Activated T-helper 17 cell treated with anti-CD3 and anti-CD28 coated beads, Interleukin-2, amount 50 U/mL, for 72 hours (primary cell): ENCODE measurements at places on chromosomes 13 and 19. TPM values are rescaled to one million over a fixed set of nuclear protein-coding genes. Genes with fewer than 3 reads are reported as not detected.

GRCh38 chr19:53571339-53571738 lies 33.4 kb downstream of the ZNF331 start:
- no peak overlapping the region for H3K27ac ChIP-seq
- no peaks in the 10 kb centered on the region for H3K4me1 ChIP-seq
- no peak for ATAC-seq
- H3K36me3 ChIP-seq, result peaks cover 99% of the 10 kb centered on the region

- ATAC-seq, result peak; percentile 30
- no peaks in the 10 kb centered on the region for H3K27me3 ChIP-seq
- H3K36me3 ChIP-seq, result peaks cover 36% of the 10 kb centered on the region
These were observed 589 bp downstream of the ZBTB45 start for GRCh38 chr19:58519087-58519354.

DNA sequence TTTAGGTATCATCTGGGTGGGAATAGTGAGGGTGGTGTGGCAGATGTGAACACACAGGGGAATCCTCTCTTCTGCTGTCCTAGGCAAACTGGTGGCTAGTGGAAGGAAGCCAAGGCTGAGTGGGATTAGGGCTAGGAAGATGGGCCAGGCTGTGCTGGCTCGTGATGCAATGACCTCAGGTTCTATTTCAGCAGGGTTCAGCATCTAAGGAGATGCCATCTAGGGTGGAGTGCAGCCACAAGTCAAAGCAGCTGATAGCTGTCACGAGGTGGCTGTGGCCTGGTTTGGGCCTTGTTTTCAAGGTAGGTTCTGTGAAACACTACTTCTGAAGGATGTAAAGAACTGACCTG lies 21.6 kb downstream of the ARL11 start:
- no peaks in the 10 kb centered on the region for H3K36me3 ChIP-seq
- no peak overlapping the region for H3K4me3 ChIP-seq
- H3K4me1 ChIP-seq, result peaks cover 5% of the 10 kb centered on the region
- H3K27me3 ChIP-seq, result no peaks in the 10 kb centered on the region

DNA sequence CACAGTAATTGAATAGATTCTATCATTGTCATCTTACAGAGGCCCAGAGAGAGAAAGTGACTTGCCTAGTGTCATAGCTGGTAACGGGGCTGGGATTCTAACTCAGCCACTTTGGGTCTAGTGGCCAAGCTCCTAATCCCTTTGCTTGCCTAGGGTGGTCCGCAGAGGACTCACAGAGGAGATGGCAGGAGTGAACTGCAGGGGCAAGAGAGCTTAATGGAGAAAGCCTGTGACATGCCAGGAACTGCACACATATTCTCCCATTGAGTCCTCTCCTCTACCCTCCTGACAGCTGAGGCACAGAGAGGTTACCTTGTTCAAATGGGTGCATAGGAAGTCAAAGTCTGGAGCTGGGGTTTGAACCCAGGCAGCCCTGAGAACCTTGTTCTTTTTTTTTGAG lies 2.7 kb downstream of the LSR start:
- H3K27me3 ChIP-seq, result no peaks in the 10 kb centered on the region
- H3K4me1 ChIP-seq, result peaks cover 32% of the 10 kb centered on the region
- ATAC-seq, result no peak
- peak overlapping the region; percentile 52 for H3K4me3 ChIP-seq
- H3K36me3 ChIP-seq, result peaks cover 63% of the 10 kb centered on the region
- H3K27ac ChIP-seq, result no peak overlapping the region

DNA sequence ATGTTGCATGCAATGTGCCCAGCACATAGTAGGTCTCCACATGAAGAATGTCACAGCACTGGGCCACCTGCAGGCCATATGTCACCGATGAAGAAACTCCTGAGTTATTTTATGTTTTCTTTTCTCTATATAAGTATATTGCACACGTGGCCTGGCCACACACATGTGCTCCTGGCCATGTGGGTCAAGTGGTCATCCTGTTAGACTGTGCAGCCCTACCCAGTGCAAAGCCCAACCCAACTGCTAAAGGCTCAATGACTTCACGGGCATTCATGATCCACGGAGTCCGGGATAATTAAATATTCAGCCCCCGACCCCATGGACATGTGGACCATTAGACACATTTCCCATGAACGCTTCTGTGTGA lies 163.2 kb downstream of the TEX29 start:
- no peaks in the 10 kb centered on the region for H3K27me3 ChIP-seq
- H3K4me1 ChIP-seq, result no peaks in the 10 kb centered on the region
- no peak overlapping the region for H3K4me3 ChIP-seq
- H3K36me3 ChIP-seq, result no peaks in the 10 kb centered on the region

GRCh38 chr13:100476963-100477362 lies 111.6 kb downstream of the GGACT start:
- no peak for ATAC-seq
- H3K4me1 ChIP-seq, result peaks cover 1% of the 10 kb centered on the region
- H3K36me3 ChIP-seq, result no peaks in the 10 kb centered on the region
- no peak overlapping the region for H3K4me3 ChIP-seq

- ATAC-seq, result no peak
- no peaks in the 10 kb centered on the region for H3K4me1 ChIP-seq
- no peaks in the 10 kb centered on the region for H3K36me3 ChIP-seq
- H3K27ac ChIP-seq, result no peak overlapping the region
- H3K27me3 ChIP-seq, result peaks cover 21% of the 10 kb centered on the region
- H3K4me3 ChIP-seq, result no peak overlapping the region
These were observed 5.6 kb upstream of the GPR42 start for GRCh38 chr19:35365303-35365702.

DNA sequence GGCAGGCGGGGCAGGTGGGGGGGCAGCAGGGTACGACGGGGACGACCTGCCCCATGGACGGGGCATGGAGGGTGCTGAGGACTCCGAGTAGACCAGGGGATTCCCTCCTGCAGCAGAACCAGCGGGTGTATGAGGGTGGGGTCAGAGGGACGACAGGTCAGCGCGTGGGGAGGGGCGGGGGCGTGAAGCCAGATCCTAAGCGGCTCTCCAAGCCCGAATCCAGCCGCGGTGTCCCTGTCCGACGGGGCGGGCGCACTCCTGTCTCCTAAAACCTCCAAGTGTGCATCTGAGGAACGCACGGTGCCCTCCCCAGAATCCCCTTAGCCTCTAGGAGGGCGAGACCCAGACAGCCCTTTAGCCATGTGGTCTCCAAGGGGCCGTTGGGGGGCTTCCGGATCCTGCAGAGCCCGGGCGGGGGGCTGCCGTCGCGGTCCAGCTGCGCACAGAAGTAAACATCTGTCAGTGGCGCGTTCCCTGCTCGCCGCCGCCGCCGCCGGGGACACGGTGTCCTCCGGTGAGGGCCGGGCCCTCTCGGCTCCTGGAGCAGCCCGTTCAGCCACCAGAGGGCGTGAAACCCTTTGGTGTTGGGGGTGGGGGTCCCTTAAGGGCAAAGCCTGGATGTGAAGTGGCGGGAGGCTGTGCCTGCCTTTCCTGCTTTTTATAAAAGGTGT lies 730 bp downstream of the NRTN start:
- peaks cover 9% of the 10 kb centered on the region for H3K27me3 ChIP-seq
- ATAC-seq, result no peak
- peaks cover 5% of the 10 kb centered on the region for H3K4me1 ChIP-seq
- H3K27ac ChIP-seq, result no peak overlapping the region
- H3K4me3 ChIP-seq, result peak overlapping the region; percentile 44

DNA sequence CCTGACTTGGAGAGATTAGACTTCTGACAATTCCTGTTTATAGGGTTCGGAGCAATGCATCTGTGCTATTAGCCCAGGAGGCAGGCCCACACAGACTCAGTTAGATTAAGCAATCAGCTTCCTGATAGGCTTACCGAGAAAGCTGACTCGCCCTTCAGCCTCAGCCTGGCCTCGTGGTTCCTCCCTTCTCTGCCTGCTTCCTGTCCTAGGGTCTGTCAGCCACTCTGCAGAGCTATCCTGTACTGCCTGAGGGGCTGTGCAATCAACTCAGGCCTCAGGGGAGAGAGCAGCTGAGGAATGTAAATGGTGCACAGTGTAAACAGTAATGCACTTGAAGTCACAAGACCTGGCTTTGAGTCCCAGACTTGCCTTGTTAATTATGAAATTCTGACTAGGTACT lies 30.7 kb downstream of the HTR2A start:
- H3K4me1 ChIP-seq, result no peaks in the 10 kb centered on the region
- no peak overlapping the region for H3K27ac ChIP-seq
- no peak overlapping the region for H3K4me3 ChIP-seq
- H3K27me3 ChIP-seq, result peaks cover 8% of the 10 kb centered on the region
- H3K36me3 ChIP-seq, result no peaks in the 10 kb centered on the region

- H3K27ac ChIP-seq, result no peak overlapping the region
- H3K27me3 ChIP-seq, result peaks cover 4% of the 10 kb centered on the region
- H3K36me3 ChIP-seq, result no peaks in the 10 kb centered on the region
These were observed 128.6 kb upstream of the KL start for GRCh38 chr13:32887617-32888016.

GRCh38 chr19:8462571-8462970 lies 17.8 kb downstream of the HNRNPM start:
- no peak for ATAC-seq
- no peak overlapping the region for H3K27ac ChIP-seq
- no peak overlapping the region for H3K4me3 ChIP-seq
- H3K36me3 ChIP-seq, result peaks cover 99% of the 10 kb centered on the region

- H3K27me3 ChIP-seq, result peaks cover 22% of the 10 kb centered on the region
- H3K4me3 ChIP-seq, result no peak overlapping the region
- no peaks in the 10 kb centered on the region for H3K36me3 ChIP-seq
- no peak for ATAC-seq
- H3K4me1 ChIP-seq, result no peaks in the 10 kb centered on the region
- H3K27ac ChIP-seq, result no peak overlapping the region
These were observed 51.3 kb downstream of the PCDH8 start for GRCh38 chr13:52797176-52797575.

GRCh38 chr13:52118095-52118494 lies 10.8 kb downstream of the NEK5 start:
- no peaks in the 10 kb centered on the region for H3K36me3 ChIP-seq
- H3K4me1 ChIP-seq, result no peaks in the 10 kb centered on the region
- H3K27me3 ChIP-seq, result peaks cover 17% of the 10 kb centered on the region
- no peak for ATAC-seq
- H3K27ac ChIP-seq, result no peak overlapping the region
- H3K4me3 ChIP-seq, result no peak overlapping the region

DNA sequence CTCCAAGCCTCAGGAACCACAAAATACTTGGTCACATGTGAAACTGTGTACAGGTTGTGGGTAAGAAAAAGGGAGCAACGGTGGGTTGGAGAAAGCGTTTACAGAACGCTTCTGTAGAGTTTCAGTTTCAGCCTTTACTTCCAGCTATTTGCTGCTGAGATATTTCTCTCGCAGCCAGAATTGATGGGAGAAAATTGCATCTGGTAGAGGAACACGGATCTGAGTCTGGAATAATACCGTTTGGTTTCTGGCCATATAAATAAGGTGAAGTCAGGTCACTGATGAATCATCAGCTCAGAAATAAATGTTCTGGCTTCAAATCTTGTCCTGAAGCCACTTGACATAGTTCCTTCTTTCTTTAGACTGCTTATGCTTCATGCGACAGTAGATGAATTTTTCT lies 20.3 kb upstream of the RFC3 start:
- ATAC-seq, result no peak
- no peaks in the 10 kb centered on the region for H3K36me3 ChIP-seq
- H3K4me1 ChIP-seq, result no peaks in the 10 kb centered on the region
- H3K4me3 ChIP-seq, result no peak overlapping the region

- no peak overlapping the region for H3K27ac ChIP-seq
- H3K36me3 ChIP-seq, result no peaks in the 10 kb centered on the region
- peaks cover 4% of the 10 kb centered on the region for H3K4me1 ChIP-seq
- ATAC-seq, result no peak
- no peak overlapping the region for H3K4me3 ChIP-seq
- no peaks in the 10 kb centered on the region for H3K27me3 ChIP-seq
These were observed 23.7 kb upstream of the LAMP1 start for GRCh38 chr13:113273321-113273720.

GRCh38 chr19:644363-644762 lies 4.7 kb downstream of the FGF22 start:
- H3K4me1 ChIP-seq, result peaks cover 2% of the 10 kb centered on the region
- ATAC-seq, result no peak
- no peak overlapping the region for H3K4me3 ChIP-seq
- H3K27me3 ChIP-seq, result no peaks in the 10 kb centered on the region
- H3K36me3 ChIP-seq, result peaks cover 29% of the 10 kb centered on the region

DNA sequence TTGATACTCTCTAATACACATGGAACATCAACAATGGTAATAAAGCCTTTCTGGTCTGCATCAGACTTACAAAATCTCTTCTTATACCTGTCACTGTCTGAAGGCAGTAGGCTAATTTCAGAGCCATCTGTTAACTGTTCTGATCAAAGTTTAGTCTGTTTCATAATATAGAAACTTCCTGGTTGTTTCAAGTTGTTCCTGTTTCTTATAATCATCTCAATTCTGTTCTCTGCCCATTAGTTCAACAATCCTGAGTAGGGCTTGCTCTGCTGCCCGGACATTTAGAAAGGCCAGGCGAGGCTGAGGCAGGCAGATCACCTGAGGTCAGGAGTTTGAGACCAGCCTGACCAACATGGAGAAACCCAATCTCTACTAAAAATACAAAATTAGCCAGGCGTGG lies 5.4 kb upstream of the ZSCAN5A start:
- no peak for ATAC-seq
- H3K27ac ChIP-seq, result no peak overlapping the region
- H3K4me1 ChIP-seq, result no peaks in the 10 kb centered on the region
- H3K4me3 ChIP-seq, result no peak overlapping the region

The KLK3 gene
- not detected for total RNA-seq

The DACT3 gene
- 5.4 TPM for total RNA-seq

The PLK5 gene
- not detected for total RNA-seq

The TMEM238 gene
- 7.2 TPM for total RNA-seq

The MBD3L2 gene
- total RNA-seq, result not detected

The RNF225 gene
- total RNA-seq, result 0.64 TPM

The HOOK2 gene
- total RNA-seq, result 44.4 TPM

The RPS19 gene
- 4,049 TPM for total RNA-seq
